Epithelial cell of esophagus (primary cell): ENCODE measurements at places on chromosomes 2 and 18.

- peak; percentile 17 for DNase-seq
Measured at GRCh38 chr2:10658914-10659257, 30.9 kb downstream of the NOL10 start.

GRCh38 chr2:168566974-168567665, 111.0 kb downstream of the CERS6 start:
- DNase-seq, result no peak

GRCh38 chr2:9258501-9258900, 51.9 kb downstream of the ASAP2 start:
- no peak for DNase-seq

GRCh38 chr2:154911729-154912128, 213.2 kb downstream of the KCNJ3 start:
- DNase-seq, result no peak

GRCh38 chr2:37993143-37993542, 68.1 kb downstream of the RMDN2 start:
- peak; percentile 50 for DNase-seq

- peak; percentile 54 for DNase-seq
Measured at GRCh38 chr18:60684843-60685513, 312.4 kb upstream of the MC4R start.

DNA sequence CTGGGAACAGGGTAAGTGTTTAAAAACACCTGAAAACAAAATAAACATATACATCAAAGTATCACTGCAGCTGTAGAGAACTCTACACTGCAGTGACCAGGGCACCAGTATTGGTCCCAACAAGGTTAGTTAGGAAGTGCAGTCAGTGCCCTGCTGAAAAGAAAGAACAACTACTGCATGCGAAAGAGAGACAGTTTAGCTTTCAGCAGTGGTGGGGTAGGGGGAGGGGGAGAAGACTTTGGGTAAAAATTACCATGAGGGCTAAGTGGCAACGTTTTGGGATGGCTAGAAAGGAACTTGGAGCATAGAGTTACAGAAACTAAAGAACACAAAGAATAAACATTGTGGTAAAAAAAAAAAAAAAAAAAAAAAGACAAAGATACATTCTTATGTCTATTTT, 112.1 kb downstream of the UPP2 start:
- DNase-seq, result no peak

DNA sequence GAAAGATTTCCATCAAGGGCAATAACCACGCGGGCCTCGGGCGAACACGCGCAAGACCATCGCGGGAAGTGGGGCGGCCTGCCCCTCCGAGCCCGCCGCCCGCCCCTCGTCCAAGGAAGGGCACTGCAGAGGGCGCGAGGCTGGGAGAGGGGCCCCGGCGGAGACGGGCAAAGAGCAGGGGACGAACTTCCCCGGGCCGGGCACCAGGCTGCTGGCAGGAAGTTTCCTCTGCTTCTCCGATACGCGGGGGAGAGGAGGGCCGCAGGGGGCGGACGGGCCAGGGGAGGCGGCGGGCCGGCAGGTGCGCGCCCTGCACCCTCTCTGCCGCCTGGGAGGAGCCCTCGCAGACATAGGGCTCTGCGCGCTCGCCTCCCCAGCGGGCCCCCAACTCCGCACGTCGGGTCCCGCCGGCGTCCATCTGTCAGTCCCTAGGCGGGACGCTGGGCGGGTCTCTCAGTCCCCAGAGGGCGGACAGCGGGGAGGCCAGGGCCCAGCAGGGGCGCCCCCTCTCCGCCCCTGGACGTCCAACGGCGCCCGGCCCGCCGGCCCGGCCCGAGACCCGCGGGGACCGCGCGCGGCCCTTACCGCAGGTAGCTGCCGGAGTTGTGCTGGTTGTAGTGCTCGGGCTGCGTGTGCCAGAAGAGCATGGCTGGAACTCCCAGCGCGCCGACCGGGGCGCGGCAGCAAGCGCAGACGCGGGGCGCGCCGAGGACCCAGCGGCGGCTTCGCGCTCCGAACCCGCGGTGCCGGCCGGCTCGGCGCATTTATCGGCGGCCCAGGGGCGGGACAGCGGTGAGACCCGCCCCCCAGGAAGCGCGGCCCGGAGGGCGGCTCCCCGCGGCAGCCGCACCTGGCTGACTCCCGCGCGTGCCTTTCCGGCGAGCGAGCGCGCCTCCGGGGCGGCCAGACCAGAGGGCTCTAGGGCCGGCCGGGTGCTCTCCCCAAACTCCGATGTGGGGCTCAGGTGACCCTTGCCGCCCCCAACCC, at the start of gene TFCP2L1:
Gene TFCP2L1 (minus strand): TSS at position 740 of the 987 bp plus-strand sequence. CDS start 93 bp downstream, at position 647.
- peak; percentile 76 for DNase-seq

- DNase-seq, result peak; percentile 54
Measured at GRCh38 chr2:185745864-185746859, 7.6 kb downstream of the FSIP2 start.

DNA sequence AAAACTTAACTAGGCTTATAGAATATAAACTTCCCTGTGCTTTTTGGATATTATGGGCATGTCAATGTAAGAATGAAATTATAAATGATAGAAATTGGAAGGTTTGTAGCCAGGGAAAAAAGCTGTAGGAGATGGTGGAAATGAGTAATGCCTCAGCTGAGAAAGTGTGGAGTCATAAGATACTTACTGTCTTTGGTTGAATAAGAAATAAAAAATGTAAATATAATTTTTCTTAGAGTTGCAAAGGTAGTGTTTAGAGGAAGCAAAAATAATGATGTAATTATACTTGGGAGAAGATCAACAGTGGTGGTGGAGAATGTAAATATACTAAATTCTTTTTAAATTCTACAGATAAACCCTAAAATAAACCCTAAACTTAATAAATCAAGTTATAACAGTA, 26.2 kb upstream of the RND3 start:
- peak; percentile 63 for DNase-seq

DNA sequence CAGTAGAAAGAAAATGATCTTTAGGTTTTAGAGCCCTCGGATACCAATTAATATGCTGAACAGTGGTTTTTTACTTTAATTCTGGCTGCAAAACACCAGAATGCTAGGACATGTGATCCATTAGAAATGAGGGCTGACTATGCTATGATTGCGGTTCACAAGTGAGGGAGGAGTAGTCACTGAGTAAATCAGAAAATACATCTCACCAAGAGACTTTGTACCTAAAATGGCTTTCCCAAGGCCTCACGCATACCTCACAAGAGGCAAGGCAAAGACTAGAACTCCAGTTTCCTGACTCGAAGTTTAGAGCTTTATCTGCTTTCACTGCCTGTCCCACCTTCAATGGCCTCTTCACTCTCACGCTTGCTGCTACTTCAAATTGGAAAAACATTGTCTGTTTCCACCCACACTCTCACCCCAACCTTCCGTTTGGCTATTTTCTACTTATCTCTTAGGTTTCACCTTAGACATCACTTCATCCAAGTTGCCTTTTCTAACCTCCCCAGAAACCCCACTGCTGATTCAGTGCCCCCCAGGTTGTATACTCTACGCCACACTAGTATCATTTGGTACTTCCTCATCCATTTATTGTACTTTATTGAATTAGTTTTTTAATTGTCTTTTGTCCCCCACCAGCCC, 5.1 kb upstream of the MBD2 start:
- DNase-seq, result no peak

- no peak for DNase-seq
Measured at GRCh38 chr2:1965726-1966125, 221.4 kb upstream of the PXDN start.

DNA sequence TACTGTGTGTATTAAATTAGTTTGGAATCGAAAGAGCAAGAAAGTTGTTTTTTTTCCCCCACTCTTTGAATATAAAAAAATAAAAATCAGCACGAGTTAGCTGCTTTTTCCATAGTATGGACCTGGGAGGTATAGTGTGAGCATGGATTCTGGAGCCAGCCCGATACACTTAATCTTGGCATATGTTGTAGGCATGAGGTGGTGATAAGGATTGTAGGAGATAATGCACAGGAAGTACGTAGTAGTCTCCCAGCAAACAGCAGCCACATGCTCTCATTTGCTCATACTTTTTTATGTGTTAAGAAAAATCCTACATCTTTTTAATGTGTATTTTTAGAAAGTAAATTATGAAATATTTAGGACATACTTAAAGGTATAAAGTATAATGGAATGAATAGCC, 2.1 kb upstream of the DNAJC27 start:
- DNase-seq, result no peak

DNA sequence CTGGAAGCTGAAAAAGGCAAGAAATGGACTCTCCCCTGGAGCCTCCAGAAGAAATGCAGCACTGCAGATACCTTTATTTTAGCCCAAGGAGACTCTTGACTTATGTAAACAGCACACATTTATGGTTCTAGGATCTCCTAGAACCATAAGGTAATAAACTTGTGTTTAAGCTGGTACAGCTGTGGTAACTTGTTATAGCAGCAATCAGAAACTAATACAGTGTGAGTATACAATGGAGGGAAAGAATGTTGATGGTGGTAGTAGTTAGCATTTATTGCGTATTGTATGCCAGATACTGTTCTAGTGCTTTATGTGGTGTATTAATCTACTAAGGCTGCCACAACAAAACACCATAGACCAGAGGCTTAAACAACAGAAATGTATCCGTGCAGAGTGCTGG, 40.6 kb downstream of the FOSL2 start:
- DNase-seq, result no peak

DNA sequence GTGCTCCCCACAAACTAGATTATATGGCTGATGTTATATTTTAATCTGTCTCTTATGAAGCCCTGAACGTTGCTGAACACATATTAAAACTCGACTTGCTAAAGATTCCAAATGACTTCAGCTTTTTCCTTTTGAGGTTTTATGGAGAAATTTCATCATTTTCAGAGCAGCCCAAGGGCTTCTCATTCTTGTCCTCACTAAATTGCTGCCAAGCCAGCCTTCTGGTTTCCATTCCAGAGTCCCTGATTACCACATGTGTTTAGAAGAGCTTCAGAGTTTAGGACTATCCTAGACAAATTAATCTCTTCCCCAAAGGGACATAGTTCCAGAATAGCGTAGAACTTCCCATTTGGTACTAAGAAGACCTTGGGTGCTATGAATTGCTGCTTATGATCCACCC, 77.8 kb upstream of the CCDC195 start:
- no peak for DNase-seq

DNA sequence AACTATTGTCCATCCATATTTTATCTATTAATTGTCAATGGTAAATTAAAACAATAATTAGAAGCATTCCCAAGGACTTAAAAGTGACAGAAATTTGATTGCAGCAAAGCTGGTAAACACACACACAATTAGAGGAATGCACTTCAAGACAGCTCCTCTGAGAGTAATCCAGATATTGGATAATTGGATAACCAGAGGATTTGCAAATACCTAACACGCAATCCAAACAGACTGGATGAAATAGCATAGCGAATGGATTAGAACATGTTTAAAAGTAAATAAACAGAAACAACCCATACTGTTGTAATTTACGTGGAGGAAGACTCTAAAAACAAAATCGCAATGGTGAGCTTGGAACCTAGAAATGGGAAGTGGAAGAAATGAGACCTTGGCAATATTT, 239.8 kb downstream of the METTL4 start:
- no peak for DNase-seq

GRCh38 chr2:238657132-238658053, 190.5 kb upstream of the TWIST2 start:
- no peak for DNase-seq

DNA sequence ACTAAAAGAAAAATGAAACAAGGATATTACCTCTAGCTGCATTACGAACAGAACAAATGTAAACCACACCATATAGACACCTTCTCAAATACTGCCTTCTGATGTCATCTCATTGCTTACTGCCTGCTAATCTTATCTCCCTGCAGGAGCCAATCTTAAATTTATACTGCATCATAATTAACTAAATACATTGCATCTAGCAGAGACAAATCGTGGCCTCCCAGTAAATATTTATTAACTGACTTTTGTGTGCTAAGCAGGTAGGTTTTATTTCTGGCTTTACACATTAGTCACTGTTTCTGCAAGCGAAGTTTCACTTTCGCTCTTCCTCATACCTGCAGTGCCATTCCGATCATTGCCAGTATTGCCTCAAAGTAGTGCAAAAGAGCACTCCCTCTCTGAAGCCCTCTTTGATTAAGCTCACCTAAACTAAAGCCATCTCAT, 67.5 kb downstream of the SPATS2L start:
- peak; percentile 36 for DNase-seq

GRCh38 chr2:171316755-171317337, 116.9 kb downstream of the METTL8 start:
- no peak for DNase-seq

GRCh38 chr2:222232372-222232771, 66.4 kb downstream of the PAX3 start:
- no peak for DNase-seq

GRCh38 chr18:59907660-59908059, 7.9 kb downstream of the PMAIP1 start:
- no peak for DNase-seq

DNA sequence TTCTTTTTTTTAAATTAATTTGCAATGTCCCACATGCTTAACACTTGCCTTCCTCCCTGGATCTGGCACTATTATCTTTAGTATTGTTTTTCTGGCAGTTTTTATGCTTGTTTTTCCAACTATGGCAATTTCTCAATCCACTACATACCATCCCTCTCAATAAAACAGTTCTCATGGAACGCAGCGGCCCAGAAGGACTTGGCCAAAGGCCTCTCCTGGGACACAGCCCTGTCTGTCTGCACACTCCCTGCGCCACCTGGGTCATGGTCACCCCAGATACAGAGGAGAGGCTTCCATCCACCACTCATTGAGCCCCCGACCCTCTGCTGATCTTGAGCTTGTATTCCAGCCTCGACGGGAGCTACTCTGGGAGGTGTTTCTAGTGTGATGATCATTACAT, 91.2 kb downstream of the TWIST2 start:
- DNase-seq, result no peak

DNA sequence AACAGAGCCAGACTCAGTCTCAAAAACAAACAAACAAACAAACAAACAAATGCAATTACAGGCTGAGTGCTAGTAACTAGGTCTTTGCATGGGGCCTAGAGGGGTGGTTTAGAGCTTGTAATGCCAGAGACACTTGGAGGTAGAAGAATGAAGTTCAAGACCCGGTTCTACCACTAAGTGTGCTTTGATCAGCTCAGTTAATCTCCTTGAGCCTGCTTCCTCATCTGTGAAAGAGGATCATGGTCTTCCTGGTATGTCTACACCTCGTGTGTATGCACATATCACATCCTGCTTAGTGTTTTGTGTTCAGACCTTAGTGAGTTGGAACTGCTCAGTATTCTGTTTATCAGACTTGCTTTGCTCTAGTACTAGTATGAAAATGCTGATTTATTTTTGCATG, 4.8 kb upstream of the ATP6V1C2 start:
- peak; percentile 32 for DNase-seq

DNA sequence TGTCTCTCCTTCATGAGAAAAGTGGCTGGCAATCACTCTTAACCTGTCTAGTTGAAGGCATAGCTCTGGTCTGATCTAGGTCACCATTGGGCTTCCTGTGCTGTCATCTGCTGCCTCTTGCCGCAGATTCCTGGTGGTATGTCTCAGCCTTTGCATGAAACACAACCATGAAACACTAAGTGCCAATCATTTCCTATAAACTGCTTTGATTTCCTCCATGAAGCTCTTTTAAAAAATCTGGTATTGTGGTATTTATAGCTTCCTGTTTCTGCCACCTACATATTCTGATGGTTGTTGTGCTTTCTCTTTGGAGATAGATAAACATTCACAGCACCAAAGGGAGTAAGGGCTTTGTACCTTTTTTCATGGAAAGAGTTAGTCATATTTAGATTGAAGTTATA, 120.0 kb upstream of the EPC2 start:
- DNase-seq, result no peak

- DNase-seq, result no peak
Measured at GRCh38 chr18:43077510-43078308, 37.8 kb downstream of the RIT2 start.

- DNase-seq, result peak; percentile 75
Measured at GRCh38 chr2:152222975-152223637, 47.5 kb upstream of the STAM2 start.

GRCh38 chr2:112757265-112757664, 7.1 kb downstream of the CKAP2L start:
- DNase-seq, result peak; percentile 44
